BJ (cell line): ENCODE measurements at places on chromosomes 12 and 14.

- DNase-seq: no peak
Observed at GRCh38 chr12:10088955-10089900, 9.6 kb downstream of the CLEC1A start.

GRCh38 chr14:90647473-90648005, 168.7 kb downstream of the TTC7B start:
- DNase-seq: no peak

- no peak for DNase-seq
Observed at GRCh38 chr12:120713861-120714482, 3.7 kb downstream of the UNC119B start.

GRCh38 chr12:90061809-90062208, 353.2 kb upstream of the ATP2B1 start:
- no peak for DNase-seq
